ENCODE measurements at places on chromosomes 2 and 18. TPM values are rescaled to one million over a fixed set of nuclear protein-coding genes. Genes with fewer than 3 reads are reported as not detected.

Gene MRO
- 0.31 TPM for polyA plus RNA-seq

Gene APLF
- polyA plus RNA-seq, result 1.5 TPM

Gene FNDC4
- 2.3 TPM for polyA plus RNA-seq

Gene RAX
- polyA plus RNA-seq, result not detected

Gene POTEJ
- 0.07 TPM for polyA plus RNA-seq

Gene DPY30
- 155 TPM for polyA plus RNA-seq

Gene AQP12A
- not detected for polyA plus RNA-seq

Data from A549 (cell line).